Daoy (cell line): ENCODE measurements at places on chromosomes 7 and 10. TPM values are rescaled to one million over a fixed set of nuclear protein-coding genes. Genes with fewer than 3 reads are reported as not detected.

Gene PTPRN2
- 5.5 and 8.3 TPM in 2 replicates for total RNA-seq

Gene TYW1B
- 1.9 and 4.5 TPM in 2 replicates for total RNA-seq

Gene AGAP9
- total RNA-seq, result 1.3 and 2.6 TPM in 2 replicates

GRCh38 chr7:101784292-101785127, 32.9 kb upstream of the CUX1 start:
- no peak for DNase-seq

DNA sequence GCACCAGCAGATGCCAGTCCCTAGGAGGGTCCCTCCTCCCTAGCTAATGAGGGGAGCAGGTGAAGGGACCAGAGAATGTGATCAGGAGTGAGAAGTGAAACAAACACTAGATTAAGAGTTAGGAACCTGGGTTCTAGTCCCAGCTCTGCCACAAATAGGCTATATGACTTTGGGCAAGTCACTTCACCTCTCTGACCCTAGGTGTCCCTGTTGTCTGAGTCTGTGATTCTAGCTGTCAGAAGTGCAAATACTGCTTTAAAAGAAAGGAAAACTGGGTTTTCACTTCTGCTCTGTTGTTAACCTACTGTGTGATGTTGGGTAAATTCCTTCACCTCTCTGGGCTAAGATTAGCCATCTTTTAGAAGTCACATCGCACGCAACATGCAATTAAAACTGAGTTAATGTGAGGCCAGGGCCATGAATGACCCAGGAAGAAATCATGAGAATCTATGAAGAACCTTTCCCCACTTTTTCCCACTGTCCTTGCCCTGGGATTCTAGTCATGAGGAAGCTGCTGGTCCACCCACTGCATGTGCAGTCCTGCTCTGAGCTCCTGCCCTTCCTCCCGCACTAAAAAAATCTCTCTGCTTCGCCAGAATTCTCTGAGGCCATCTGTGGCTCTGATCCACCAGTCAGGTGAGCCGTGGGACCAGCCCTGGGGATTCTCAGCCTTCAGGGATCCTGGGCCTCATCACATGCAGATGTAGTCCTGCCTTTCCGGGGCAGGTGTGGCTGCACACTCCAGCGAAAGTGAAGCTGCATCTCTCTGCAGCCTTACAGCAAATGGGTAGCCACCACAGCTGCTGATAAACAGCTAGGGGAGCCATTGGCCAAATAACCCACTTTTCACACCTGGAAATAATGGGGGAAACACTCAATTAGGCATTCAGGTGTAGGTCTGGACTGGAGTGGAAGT, 181.7 kb downstream of the PLXNA4 start:
- peak; percentile 27 for DNase-seq

GRCh38 chr7:40945788-40946187, 757.1 kb downstream of the INHBA start:
- no peak for DNase-seq

DNA sequence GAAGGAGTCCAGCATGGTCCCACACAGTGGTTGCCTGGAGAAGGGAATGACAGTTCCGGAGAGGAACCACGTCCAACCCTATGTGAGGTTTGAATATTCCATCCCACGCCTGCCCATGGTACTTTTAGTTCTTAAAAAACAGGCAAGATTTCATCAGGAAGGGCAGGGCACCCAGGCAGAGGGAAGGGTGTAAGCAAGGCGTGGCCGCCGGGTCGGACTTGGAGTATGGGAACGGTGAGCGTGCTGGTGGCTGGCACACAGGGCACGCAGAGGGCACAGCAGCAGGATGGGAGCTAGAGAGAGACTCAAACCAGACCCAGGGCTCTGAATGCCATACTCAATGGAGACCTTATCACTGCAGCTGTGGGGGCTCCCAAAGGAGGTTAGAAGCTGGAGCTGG, 34.3 kb downstream of the FAM53B start:
- no peak for DNase-seq

DNA sequence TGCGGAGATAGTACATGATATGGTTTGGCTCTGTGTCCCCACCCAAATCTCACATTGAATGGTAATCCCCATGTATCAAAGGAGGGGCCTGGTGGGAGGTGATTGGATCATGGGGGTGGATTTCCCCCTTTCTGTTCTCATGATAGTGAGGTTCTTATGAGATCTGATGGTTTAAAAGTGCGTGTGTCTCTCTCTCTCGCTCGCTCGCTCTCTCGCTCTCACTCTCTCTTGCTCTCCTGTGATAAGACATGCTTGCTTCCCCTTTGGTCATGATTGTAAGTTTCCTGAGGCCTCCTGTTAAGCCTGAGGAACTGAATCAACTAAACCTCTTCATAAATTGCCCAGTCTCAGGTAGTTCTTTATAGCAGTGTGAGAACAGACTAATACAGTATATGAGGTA, 171.9 kb downstream of the NSUN6 start:
- DNase-seq, result no peak

- DNase-seq, result no peak
Observed at GRCh38 chr10:96918214-96919002, 86.3 kb downstream of the LCOR start.

DNA sequence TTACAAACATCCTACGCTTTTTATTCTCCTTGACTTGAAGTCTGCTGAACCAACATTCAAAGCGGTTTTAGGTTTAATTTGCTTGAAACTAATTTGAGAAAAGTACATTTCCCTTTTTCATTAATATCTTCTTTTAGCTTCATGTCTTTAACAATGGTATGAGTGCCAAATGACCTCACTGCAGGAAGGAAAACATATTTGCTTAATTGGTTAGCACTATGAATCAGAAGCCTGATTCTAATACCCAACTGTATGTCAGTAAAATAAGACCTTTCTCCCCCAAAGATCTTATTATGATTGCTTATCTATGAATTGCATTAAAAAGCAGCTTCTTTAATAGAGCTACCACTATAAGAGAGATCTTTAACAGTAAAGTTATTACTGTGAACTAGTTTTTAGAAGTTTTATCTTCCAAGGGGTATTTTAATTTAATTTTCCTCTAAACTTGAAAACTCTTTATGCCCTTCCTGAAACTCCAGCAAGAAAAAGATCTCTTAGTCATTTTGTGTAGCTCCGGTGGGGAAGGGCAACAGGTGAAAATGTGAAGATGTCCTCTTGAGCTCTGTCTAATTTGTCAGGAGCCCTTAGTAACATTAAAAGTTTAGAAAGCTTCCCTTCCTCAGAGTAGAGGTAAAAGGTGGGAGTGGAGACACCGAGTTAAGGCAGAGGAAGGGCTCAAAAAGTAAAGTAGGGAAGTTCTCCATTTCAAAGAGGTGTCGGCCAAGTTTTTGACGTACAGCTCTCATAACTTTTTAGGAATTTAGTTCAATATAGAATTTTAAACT, 6.1 kb downstream of the COL1A2 start:
- DNase-seq, result no peak

DNA sequence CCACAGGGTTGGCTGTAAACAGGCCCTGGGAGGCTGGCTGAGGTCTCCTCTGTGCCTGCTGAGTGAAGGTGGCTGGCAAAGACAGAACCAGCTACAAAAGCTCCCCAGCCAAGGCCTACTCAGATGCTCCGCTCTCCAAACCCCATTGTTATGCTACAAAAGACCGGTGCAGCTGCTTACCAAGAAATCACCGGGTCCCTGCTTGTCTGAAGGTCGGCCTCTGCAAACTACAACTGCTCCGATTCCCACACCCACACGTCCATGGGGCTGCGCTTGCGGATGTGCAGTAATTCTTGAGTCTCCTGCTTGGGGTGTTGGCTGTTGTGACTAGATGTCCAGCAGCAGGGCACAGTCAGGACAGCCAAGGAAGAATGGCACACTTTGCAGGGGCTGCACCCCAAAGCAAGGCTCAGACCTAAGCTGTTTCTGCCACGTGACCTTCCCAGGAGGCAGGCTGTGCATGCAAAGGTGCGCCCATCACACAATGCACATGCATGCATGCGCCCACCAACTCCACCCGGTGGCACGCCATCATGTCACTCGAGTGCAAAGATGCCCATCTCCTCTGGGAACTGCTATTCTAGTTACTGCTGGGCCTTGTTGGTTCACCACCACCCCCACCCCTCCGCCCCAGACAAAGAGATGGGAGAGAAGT, 97.8 kb downstream of the OAT start:
- DNase-seq, result no peak

DNA sequence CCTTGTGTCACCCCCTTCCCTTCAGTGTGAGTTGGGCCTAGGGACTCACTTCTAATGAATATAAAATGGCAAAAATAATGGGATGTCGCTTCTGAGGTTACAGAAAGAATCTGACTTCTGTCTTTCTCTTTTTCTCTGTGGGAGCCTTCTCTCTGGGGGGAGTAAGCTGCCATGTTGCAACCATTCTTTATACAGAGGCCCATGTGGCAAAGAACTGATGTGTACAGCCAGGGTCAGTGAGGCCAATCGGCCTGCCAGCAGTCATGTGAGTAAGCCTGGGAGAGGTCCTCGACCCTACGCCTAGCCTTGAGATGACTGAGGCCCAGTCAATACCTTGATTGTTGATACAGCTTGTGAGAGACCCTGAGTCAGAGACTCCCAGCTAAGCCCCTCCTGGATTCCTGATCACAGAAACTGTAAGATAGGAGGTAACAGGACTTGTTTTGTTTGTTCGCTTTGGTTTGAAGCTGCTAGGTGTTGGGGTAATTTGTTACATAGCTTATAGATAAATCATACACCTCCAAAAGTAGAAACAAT, 1.7 kb downstream of the TCAF1 start:
- peak; percentile 57 for DNase-seq

GRCh38 chr7:141695803-141696289, 6.1 kb downstream of the DENND11 start:
- DNase-seq, result no peak

DNA sequence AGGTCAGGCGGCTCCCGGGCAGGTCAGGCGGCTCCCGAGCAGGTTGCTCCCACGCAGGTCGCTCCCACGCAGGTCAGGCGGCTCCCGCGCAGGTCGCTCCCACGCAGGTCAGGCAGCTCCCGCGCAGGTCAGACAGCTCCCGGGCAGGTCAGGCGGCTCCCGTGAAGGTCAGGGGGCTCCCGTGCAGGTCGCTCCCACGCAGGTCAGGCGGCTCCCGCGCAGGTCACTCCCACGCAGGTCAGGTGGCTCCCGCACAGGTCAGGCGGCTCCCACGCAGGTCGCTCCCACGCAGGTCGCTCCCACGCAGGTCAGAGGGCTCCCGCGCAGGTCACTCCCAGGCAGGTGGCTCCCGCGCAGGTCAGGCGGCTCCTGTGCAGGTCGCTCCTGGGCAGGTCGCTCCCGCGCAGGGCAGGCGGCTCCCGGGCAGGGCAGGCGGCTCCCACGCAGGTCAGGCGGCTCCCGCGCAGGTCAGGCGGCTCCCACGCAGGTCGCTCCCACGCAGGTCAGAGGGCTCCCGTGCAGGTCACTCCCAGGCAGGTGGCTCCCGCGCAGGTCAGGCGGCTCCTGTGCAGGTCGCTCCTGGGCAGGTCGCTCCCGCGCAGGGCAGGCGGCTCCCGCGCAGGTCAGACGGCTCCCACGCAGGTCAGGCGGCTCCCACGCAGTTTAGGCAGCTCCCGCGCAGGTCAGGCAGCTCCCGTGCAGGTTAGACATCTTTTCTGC, 30.7 kb downstream of the PTPRN2 start:
- no peak for DNase-seq

- DNase-seq, result no peak
Observed at GRCh38 chr7:128666200-128666599, 5.9 kb upstream of the GARIN1A start.

DNA sequence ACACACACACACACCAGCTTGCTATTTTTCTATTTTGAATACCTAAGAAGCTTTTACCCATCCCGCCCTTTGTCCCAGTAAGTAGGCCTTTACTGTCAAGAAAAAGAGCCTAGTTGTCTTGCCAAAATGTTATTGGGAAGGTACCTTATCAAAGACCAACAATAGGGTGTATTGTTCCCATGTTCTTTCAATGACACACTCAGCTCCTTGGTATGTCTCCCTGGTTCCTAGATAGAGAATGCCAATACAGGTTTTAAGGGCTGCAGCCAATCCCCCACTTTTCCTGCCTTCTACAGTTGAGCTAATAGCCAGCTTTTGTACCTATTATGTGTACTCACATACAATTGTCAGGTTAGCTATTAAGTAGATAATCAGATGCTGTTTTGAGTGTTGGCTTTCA, 92.0 kb upstream of the LRRTM3 start:
- no peak for DNase-seq

GRCh38 chr10:53209944-53210611, 437.5 kb upstream of the MBL2 start:
- DNase-seq, result no peak

DNA sequence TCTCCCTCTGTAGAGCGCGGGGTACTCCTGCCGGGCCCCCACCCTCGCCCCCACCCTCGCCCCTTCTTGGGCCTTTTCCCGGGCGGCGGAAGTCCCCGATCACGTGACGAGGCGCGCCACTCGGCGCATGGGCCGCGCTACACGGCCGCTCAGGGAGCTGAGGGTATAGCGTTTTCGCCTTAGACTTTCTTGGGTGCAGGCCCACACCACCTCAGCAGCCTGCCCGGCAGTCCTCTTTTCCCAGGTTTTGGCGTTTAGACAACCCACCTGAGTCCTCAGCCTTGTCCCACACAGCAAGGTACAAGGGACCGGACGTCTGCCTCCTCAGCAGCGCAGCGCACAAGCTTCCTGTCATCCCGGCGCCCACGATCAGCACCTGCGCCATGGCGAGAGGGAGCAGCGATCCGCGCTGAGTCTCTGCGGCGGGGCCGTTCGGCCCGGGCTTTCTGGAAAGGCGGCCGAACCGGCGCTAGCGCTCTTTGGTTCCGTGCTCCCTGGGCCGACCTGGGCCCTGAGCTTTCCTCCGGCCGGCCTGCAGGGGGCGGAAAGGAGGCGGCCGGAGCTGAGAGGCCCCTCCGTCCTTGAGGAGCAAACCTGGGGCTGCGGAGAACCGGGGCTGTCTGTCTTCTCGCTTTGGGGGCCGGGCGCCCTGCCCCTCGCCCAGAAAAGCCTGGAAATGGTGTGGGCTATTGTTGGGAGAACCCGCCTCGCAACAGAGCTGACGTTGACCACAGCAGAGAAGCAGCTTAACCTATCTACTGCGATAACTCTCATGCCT, at the start of gene RNLS:
Gene RNLS, minus strand, starts transcription at position 513 of the 778 bp plus-strand sequence.
- DNase-seq, result peak; percentile 63

GRCh38 chr10:92569071-92569470, 4.8 kb downstream of the IDE start:
- no peak for DNase-seq

- no peak for DNase-seq
Observed at GRCh38 chr10:30114401-30114800, 55.0 kb upstream of the JCAD start.

DNA sequence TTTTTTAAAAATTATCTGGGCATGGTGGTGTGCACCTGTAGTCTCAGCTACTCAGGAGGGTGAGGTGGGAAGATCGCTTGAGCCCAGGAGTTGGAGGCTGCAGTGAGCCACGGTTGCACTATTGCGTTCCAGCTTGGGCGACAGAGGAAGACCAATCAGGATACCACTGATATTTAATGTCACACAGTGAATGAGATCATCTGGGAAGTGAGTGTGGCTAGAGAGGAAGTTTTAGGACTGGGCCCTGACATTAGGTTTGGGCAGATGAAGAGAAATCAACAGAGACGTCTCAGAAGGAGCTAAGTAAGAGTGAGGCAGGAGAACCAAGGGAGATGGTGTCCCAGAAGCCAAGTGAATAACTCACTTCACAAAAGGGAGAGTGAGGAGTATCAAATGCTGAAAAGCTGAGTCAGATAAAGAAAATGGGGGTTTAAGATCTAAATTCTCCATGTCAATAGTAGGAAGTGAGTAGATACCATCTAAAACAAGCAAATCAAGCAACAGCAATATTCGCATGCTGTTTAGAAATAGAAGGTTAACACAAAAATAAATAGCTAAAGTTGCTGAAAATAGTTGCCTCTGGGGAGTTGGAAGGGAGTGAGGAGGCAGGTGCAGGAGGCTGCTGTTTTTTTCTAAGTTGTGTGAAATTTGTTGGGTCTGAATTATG, 11.5 kb downstream of the PILRA start:
- DNase-seq, result no peak

- DNase-seq, result no peak
Observed at GRCh38 chr7:48390388-48391327, 219.4 kb downstream of the ABCA13 start.

GRCh38 chr10:74912682-74913081, 86.3 kb downstream of the KAT6B start:
- DNase-seq, result no peak
